ENCODE measurements at places on chromosomes 5 and 9. TPM values are rescaled to one million over a fixed set of nuclear protein-coding genes. Genes with fewer than 3 reads are reported as not detected.
A peak's percentile ranks its signal among the peaks of the same experiment; 100 is the strongest.

GRCh38 chr5:144198386-144198785, 27.7 kb downstream of the KCTD16 start:
- DNase-seq = no peak

GRCh38 chr5:61496446-61496845, 164.4 kb downstream of the ZSWIM6 start:
- DNase-seq = no peak

GRCh38 chr9:129550199-129550839, 70.6 kb downstream of the C9orf50 start:
- no peak for DNase-seq

DNA sequence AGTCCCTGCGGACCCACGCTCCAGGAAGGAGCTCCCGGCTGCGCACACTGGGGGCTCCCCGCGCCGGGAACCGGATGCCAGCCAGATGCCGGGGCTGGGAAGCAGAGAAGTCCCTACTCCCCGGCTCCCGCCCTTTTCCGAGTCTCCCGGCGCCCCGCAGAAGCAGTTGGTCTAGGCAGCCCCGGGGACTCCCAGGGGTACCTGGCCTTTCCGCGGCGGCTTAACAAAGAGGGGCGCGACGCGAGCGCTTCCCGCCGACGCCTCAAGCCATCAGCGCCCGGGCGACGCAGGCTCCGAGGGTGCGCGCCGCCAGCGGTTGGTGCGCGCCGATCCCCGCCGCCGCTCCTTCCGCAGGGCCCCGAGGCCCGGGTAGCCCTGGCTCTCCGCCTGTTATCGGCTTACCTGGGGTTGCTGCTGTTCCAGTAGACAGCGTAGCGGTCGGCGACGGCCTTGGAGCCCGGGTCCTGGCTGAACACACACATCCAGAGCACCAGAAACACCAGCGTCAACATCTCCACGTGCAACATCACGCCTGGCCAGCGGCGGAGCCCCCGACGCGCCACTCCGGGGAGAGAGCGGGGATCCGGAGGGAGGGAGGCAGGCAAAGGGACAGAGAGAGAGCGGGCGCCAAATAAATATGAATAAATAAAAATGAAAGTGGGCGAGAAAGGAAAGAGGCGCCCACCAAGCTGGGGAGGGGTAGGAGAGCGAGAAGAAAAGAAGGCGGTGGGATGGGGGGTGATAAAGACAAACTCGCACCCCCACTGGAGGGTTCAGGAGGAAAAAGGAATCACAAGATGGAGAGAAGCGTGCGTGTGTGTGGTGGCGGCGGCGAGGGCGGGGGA, 428 bp downstream of the EFNA5 start:
- DNase-seq = peak; percentile 80

CDH9 gene
- not detected for total RNA-seq

DNA sequence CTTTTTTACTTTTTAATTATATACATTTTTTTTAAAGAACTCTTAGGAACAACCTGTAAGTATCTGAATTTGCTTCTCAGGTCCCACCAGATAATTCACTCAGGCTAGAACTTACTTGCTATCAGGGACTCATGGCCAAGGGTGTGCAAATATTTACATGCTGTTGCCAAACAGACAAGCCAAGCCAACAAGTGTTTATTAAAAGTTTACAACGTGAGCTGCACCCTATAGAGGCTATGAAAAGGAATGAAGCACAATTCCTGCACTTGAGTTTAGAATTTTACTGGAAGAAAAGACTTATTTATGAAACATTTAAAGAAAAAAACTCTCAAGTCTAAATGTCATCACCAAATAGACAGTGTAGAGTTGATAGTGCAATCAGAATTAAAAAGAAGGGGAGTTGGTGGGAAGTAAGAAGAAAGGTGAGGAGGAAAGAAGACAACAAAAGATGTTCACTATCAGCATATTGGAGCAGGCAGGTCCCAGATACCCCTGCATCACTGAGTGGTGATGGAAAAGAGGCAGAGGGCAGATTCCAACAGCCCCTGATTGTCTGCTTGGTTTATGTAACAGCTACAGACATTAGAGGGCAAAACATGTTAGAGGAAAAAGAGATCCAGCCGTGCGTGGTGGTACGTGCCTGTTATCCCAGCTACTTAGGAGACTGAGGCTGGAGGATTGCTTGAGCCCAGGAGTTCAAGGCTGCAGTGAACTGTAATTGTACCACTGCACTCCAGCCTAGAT, 32.8 kb downstream of the SH3RF2 start:
- DNase-seq = no peak

- no peak for DNase-seq
Observed at GRCh38 chr5:180623411-180623834, 26.0 kb downstream of the FLT4 start.

MRPL22 gene
- total RNA-seq = 25.9 TPM

- DNase-seq = no peak
Observed at GRCh38 chr9:13491493-13492424, 212.3 kb upstream of the MPDZ start.

- DNase-seq = no peak
Observed at GRCh38 chr5:68683632-68684036, 410.2 kb upstream of the SLC30A5 start.

Measured in suprapubic skin (tissue), 4 donors.